ENCODE measurements at places on chromosomes 13 and 19.

GRCh38 chr13:87087741-87088140 is 583.4 kb upstream of the SLITRK5 start:
- no peak for DNase-seq

DNA sequence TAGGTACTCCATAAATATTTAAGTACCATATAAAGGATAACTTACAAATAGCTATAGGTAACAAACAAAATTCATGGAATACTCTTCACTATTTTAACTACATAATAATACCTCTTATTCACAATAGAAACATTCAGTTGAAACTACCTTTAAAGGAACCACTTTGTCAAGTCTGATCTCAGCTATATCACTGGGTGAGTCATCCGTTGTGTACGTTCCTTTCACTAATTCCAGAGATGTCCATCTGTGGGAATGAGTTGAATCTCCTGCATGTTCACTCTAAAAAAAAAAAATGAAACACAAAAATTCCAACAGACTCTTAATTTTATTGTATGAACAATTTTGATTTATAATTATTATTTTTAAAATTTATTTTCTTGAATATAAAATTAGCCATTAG is 149.4 kb upstream of the FBXL3 start:
- no peak for DNase-seq

DNA sequence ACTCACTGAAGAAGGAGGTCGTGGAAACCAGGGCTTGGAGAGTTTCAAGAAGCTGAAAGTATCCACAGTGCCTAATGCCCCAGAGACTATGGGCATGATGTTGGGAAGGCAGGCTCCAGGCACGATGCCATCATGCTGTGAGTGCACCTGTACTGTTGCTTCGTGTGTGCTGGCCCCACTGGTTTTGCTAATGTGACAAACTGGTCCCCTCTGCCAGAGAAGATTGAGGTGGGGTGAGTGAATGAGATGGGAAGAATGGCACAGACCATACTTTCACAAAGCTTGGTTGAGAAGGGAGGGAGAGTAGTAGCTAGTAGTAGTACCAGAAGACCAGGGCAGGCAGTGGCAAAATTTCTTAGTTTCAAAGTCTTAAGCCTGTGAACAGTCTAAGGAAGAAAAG is 19.0 kb upstream of the POP4 start:
- no peak for DNase-seq

DNA sequence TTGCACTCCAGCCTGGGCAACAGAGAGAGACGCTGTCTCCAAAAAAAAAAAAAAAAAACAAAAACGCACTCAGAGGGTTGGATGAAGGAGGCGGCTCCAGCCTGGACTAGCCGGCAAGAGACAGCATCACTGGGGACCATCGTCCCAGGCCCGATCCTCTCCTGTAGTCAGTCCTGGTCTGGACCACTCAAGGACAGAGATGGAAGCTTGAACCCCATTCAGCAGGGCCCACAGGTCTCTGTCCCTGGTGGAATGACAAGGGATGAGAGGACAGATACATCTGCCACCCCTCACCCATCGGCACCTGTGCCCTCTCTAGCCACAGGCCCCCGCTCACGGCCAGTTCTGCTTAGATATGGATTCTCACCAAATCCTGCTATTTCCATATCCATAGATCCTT is 14.0 kb downstream of the ADGRE5 start:
- DNase-seq: no peak

GRCh38 chr13:32316501-32316900 is 1.2 kb downstream of the BRCA2 start:
- no peak for DNase-seq

- no peak for DNase-seq
Measured at GRCh38 chr13:99218969-99219368, 18.3 kb downstream of the UBAC2 start.

DNA sequence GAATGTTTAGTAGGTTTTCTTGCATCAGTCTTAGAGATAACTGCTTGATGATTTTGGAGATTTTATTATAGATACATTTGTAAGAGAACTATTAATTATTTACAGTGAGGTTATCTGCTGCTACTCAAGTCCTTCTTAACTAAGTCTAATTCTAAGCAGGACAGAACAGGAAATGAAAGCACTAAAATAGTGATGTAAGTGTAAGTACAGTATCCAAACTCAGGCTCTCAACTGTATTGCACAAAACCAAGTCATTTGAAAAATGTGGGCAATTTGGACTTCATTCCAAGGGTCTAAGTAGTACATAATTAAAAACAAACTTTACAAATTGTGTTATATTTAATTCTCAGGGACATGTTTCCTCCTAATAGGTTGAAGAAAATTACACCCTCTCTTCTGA is 417.1 kb downstream of the ITGBL1 start:
- DNase-seq: no peak

GRCh38 chr13:100625447-100625846 is 36.9 kb upstream of the GGACT start:
- no peak for DNase-seq

GRCh38 chr19:55198651-55199050 is 10.7 kb downstream of the PTPRH start:
- DNase-seq: no peak

DNA sequence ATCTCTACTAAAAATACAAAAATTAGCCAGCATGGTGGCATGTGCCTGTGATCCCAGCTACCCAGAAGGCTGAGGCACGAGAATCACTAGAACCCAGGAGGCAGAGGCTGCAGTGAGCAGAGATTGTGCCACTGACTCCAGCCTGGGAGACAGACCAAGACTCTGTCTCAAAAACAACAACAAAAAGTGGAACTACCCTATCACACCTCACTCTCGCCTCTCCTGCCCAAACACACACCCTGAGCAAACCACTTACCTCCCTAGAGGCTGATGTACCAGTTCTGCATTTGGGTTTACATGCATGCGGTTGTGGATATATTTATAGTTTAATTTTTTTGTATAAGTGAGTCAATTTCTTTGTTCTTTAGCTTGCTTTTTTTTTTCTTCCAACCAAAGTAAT is 7.7 kb upstream of the PTOV1 start:
- DNase-seq: no peak

DNA sequence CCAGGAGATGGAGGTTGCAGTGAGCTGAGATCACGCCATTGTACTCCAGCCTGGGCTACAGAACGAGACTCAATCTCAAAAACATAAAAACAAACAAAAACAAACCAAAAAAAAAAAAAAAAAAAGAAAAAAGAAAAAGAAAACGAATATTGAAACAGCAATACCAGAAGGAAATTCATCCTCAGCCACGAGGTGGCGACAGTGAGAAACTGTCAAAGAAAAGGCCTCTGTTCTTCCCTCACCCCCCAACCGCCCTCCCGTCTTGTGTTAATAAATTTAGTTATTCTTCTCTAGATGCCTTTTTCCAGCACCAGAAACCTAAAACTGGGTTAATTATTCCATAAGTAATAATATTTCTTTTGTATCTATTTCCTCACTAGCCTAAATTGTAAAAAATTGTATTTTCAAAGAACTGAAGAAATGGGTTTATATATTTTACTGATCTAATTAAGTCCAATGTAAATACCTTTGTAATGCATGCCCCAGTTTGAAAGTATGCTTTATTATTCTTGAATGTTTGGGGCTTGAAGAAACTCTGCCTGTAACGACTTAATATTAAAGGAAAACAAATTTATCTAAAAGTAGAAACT is 38.6 kb downstream of the LIG4 start:
- DNase-seq: no peak

DNA sequence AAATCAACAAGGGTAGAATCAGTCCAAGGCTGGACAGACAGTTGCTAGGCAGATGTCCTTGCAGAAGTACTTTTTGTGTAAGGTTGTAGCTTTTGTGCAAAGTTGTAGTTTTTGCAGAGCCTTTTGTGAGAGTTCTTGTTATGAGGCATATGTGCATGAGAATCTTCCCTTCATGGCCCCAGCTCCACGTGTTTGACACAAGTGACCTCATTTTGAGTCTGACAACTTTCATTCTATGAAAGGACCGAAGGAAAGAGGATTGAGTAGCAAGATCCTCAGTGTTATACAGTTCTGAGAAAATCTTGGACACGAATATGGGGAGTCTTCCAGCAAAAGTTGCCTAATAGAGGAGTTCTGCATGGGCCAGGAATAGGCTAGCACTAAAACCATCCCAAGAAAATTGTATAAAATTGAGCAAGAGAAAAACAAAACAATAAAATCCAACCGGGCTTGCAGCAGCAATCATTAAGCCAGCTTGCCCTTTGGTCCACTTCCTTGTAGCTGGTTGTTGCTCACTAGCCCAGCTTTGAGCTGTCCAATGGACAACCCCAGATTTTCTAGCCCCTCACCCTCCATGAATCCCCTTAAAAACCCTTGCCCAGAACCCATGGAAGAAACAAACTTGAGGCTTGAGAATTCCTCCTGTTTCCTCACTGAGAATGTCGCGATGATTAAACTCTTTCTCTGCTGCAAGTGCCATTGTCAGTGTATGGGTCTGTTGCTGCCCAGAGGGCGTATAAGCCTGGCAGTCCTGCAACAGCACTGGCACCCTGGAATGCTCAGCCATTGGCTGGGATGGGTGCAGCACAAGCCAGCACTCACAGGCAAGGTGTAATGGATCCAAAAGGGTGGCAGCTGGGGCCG is 6.5 kb downstream of the EPSTI1 start:
- no peak for DNase-seq

DNA sequence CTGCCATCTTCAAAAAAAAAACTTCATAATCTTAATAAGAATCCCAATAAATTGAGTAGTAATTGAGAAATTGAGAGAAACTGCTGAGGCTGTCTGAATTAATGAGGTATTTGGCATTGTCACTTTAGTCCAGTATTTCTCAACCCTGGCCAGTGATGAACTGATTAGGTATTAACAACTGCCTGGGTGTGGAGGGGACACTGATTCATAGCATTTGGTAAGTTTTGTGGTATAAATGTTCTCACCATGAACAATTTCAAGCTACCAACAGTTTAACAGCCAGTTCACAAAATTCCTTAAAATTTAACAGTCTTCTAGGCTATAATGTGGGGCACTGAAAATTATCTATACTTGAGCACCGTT is 18.3 kb downstream of the GPC6 start:
- DNase-seq: no peak

DNA sequence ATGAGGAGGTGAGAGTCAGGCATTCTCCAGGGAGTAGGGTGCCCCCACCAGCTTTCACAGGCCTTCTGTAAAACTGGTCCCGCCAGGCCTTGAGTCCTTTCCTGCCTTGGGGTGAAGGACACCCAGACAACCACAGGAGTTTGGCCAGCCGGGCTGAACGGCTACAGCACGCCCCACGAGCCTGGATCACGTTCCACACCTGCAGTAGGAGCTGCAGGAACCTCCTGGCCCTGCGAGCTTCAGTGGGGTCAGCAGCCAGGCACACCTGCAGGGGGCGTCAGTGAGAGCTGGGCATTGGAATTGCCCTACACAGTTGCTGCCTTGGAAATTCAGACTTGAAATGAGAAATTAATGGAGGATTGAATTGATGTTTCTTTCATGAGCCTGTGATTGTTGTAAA is 45.7 kb downstream of the COL4A2 start:
- DNase-seq: no peak

DNA sequence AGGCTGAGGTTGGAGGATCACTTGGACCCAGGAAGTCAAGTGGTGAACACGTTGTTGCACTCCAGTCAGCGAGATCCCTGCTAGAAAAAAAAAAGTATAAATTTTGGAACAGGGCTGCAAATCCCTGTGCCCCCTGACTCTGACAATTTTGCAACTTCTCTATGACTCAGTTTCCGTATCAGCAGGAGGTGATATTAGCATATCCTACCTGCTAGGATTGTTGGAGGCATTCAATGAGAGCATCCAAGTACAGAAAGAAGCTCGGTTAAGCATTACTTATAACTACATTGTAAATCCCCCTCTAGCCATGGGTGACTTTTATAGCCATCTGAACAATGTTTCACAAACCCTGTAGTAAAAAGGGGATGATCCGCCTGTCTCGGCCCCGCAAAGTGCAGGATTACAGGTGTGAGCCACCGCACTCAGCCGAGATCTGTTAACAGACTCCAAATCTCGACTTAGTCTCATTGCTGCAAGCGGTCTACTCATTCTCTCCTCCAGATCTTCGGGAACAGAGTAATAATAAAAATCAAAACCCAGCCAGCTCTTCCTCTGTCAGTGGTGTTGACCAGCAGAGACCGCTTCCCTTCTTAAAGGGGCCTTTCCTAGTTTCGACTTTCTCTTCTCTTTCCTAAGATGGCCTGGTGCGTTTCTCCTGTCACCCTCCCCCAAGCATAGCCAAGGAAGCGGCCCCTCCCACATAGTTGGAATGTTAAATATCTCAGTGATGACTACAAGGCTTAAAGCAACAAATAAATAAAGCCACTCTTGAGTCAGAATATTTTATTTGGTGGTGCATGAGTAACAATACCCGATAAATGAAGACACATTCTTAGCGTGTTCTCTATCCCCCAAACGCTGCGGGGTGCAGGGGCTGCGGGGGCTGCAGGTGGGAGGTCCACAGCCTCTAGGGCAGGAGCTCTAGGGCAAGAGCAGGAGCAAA is 10.3 kb upstream of the BICRA start:
- DNase-seq: no peak

DNA sequence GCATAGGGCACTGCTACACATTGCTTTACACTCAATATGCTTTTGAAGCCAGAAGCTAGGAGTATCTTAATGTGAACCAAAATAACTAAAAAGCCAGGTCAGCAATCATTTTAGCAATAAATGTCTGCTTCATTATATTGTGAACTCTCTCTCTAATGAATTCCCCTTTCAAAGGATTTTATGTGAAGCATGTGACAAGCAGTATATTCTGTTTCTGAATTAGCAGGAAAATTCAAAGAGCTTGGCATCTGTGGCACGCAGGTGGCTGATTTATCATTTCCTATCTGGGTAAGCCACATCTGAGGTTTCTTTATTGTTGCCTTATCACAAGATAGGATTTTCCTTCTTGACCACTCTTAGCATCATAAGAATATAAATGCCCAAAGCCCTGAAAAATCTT is 56.8 kb upstream of the KLF12 start:
- no peak for DNase-seq

- DNase-seq: peak; percentile 55
Measured at GRCh38 chr19:15280915-15281683, 48.9 kb upstream of the EPHX3 start.

DNA sequence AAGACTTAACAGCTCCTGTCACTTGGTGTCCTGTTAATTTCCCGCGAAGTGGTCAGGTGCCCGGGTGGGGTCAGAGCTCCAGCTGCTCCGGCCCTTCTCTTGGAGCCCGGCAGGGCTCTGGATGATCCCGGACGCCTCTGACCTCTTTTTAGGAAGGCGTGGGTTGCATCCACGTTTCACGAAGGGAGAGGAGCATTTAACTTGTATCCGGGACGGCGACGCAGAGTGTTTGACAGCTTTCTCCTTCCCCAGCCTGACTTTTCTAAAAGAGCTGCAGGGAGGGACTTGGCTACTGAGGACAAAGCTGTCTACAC is 656 bp downstream of the ZNF155 start:
- DNase-seq: peak; percentile 35

DNA sequence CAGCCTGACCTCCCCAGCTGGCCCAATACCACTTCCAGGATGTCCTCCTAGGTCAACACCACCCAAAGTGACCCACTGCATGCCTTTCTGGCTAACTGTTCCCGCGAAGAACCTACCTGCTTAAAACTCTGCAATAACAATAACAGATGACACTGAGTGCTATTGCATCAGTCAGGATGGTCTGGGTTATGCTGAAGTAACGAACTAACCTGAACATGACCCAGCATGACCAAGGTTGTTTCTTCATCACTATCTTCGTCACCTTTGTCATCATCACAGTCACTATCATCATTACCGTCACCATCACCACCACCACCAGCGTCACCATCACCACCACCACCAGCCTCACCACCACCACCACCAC is 10.6 kb upstream of the FXYD3 start:
- DNase-seq: no peak

All from C1 segment of cervical spinal cord (tissue), 14 donors.